Glomerular endothelial cell (primary cell): ENCODE measurements at places on chromosomes 6 and 20. TPM values are rescaled to one million over a fixed set of nuclear protein-coding genes. Genes with fewer than 3 reads are reported as not detected.

GTSF1L gene
- not detected in 2 replicates for total RNA-seq

DNA sequence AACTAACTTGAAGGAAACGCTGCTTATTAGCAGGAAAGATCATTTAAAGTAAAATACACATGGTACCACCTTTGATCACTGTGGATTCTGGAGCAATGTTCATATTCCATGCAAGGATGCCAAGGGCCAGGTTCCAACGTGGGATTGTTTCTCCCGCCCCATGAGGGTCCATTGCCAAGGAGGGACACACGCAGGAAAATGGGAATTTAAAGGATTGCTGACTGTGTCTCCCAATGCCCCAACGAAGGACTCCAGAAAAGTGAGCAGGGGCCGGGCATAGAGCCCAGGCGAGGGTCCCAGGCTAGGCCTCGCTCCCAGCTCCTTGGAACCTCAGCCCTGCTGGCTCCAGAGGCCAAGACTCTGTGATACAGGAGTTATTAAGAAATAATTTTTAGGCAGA lies 111.2 kb downstream of the DACT2 start:
- no peak for DNase-seq

- DNase-seq = no peak
These were observed 64.2 kb upstream of the BTN3A2 start for GRCh38 chr6:26300828-26301227.

GRCh38 chr6:133749427-133749826 lies 139.5 kb upstream of the TCF21 start:
- no peak for DNase-seq

- DNase-seq = no peak
These were observed 132.1 kb upstream of the ADGRB3 start for GRCh38 chr6:68502946-68503345.

- no peak for DNase-seq
These were observed 38.2 kb upstream of the FRMD1 start for GRCh38 chr6:168116975-168117899.

DNA sequence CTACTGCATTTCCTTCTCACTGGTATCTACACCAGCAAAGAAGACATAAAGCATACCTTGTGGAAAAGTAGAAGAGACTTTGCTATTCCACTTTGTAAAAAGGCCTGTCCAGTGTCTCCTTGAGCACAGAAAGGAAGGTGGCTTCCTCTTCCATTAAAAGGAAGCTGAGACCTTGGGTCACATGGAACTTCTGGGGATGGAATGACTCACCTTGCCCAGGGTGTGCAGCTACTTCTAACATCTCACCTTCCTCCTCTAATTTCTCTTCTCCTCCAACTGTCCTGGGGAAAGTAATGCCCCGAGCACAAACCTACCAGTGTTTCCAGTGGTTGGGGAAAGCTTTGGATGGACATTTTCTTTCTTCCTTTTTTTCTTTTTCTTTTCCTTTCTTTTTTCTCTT lies 848.8 kb upstream of the MAP3K7 start:
- no peak for DNase-seq
